ENCODE measurements at places on chromosomes 13 and 19. TPM values are rescaled to one million over a fixed set of nuclear protein-coding genes. Genes with fewer than 3 reads are reported as not detected.

LPAR6 gene
- total RNA-seq, result 10.1 TPM

GRIN2D gene
- 0.45 TPM for total RNA-seq

LILRB4 gene
- total RNA-seq, result not detected

KLF1 gene
- total RNA-seq, result not detected

ZNF155 gene
- 9.8 TPM for total RNA-seq

Data from type B pancreatic cell (in vitro differentiated cells).